ENCODE measurements at places on chromosomes 13 and 19.

DNA sequence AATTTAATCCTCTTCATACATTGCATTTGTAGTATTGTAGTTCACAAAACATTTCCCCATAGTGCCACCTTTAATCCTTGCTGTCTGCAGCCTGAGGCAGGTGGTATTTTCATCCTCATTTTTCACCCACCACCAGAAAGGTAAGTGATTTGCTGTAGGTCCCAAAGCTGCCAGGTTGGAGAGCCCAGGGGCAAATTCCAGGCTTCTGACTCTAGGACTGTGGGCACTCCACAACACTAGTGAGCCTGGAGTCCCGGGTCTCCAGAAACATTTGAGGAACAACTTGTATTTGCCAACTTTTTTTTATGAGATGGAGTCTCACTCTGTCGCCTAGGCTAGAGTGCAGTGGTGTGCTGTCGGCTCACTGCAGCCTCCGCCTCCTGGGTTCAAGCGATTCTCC is 6.2 kb downstream of the ILF3 start:
- no peak for DNase-seq

- no peak for DNase-seq
These were observed 189.8 kb downstream of the KCTD12 start for GRCh38 chr13:76696370-76696769.

DNA sequence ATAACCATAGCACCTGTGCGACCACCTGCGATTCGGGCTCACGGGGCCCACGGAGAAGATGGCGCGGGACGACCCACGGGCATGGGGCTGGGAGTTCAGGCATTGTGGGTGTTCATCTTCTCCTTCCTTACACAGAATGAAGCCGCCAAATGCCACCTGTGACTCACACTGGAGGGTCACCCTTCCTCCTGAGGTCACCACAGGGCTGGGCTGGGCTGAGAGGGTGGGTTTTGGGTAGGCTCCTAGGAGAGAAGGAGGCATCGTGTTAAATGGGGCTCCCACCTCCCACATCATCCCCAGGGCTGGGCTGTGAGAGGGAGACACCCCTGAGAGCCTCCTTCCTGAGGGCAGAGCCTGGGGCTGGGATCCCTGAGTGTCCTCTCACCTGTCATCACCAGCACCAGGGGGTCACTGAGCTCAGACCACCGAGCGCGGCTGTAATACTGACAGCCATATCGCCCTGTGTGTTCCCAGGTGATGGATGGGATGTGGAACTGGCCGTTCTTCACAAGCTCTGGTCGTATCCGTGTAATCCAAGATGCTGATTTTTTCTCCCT is 1.4 kb downstream of the LILRB2 start:
- no peak for DNase-seq

GRCh38 chr13:111259058-111259457 is 61.4 kb upstream of the TEX29 start:
- DNase-seq = no peak

GRCh38 chr19:18850471-18851375 is 19.0 kb downstream of the UPF1 start:
- no peak for DNase-seq

- DNase-seq = peak; percentile 70
These were observed at the start of gene FRY for GRCh38 chr13:32031025-32031814. TSS of gene FRY (plus strand) at chr13:32031774. CDS start at chr13:32031796, 22 bp downstream.

GRCh38 chr19:46390121-46390858 is 23.1 kb downstream of the CCDC8 start:
- DNase-seq = no peak
